HuH-7.5 (cell line): ENCODE measurements at places on chromosomes 4 and X.
A peak's percentile ranks its signal among the peaks of the same experiment; 100 is the strongest.

- no peak for DNase-seq
Measured at GRCh38 chr4:153499005-153499404, 32.8 kb downstream of the TMEM131L start.

DNA sequence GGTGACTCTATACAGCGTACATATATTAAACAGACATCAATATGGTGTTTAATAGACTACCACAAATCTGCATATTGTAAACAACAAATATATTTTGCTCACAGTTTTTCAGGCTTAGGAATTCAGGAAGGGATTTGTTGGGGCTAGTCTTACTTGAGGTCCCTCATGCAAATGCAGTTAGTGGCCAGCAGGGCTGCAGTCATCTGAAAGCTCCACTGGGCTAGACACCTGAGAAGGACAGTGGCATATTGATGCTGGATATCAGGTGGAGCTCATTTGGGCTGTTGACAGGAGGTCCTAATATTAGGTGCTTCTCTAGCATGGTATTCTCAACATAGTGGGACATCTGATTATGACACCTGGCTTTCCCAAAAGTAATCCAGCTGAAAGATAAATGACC is 493.8 kb upstream of the PABPC4L start:
- no peak for DNase-seq

- no peak for DNase-seq
Measured at GRCh38 chr4:28287831-28288233, 1427.2 kb downstream of the STIM2 start.

DNA sequence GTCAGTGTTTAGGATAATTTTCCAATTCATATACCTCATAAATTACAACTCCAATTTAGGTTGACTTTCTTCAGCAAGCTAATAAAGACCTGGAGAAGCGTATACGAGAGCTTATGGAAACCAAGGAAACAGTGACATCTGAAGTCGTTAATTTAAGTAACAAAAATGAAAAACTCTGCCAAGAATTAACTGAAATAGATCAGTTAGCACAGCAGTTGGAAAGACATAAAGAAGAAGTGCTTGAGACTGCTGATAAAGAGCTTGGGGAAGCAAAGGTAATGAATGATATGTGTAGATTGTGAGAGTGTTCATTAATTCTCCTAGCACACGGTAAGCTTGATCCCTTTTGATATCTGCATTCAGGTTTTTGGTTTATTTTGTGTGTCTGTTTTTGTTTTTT is 16.8 kb downstream of the CEP135 start:
- DNase-seq: no peak

DNA sequence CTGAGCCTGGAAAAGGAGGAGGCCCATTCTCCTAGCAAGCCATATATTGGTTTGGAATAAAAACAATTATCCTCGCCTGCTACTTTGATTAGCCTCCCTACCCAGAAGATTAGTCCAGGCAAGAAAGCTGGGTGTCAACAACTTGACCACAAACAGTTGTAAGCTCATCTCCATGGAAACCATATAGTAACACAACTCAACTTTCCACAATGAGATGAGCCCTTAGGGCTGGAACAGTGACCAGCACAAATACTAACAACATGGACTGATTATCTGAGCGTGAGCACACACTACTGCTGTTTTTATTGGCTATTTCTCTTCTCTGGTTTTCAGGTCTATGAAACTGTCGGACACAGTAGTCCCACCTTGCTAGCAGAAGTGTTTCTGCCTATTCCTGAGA is 80.8 kb downstream of the CC2D2A start:
- no peak for DNase-seq

DNA sequence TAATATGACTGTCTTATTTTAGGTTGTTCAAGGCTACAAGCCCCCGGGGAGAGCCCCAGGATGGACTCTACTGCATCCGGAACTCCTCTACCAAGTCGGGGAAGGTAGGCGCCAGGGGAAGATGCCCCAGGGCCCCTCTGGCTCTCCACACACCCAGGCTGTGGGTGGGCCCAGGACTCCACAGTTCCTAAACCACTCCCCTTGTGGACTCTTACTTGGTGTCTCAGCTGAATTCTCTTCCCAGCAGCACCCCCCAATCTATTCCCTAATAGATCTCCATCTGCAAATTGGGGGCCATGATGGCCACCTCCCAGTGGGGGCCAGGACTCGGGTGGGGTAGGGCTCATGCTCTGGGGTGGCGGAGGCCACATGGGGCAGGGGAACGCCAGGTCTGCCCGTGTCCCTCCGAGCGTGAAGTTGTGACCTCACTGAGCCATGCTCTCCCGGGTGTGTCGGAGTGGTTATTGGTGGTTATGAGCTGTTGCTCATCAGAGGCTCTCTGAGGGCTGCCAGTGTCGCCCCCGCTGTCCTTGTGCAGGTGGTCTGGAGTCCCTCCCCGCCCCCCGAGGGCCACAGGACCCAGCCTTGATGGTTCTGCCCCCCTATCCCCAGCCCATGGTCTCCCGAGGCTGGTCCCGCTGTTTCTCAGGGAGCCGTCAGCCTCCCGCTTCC is 11.2 kb upstream of the ADD1 start:
- DNase-seq: peak; percentile 5

GRCh38 chr4:154608361-154609252 is 3.8 kb downstream of the FGG start:
- no peak for DNase-seq

- DNase-seq: no peak
Measured at GRCh38 chr4:107578321-107578720, 141.7 kb downstream of the PAPSS1 start.

DNA sequence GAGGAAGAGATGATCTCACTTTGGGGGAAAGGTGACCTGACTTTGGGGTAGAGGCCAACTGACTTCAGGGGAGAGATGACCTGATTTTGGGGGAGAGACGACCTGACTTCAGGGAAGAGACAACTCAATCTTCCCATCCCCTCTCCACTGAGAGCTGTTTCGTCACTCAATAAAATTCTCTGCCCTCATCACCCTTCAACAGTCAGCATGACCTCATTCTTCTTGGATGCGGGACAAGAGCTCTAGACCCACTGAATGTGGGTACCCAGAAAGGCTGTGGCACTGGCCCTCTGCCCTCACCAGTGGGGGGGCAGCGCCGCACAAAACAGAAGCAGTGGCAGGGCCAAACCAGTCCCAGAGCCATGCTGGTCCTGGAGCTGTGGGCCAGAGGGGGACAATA is 34.6 kb downstream of the ATXN3L start:
- no peak for DNase-seq

DNA sequence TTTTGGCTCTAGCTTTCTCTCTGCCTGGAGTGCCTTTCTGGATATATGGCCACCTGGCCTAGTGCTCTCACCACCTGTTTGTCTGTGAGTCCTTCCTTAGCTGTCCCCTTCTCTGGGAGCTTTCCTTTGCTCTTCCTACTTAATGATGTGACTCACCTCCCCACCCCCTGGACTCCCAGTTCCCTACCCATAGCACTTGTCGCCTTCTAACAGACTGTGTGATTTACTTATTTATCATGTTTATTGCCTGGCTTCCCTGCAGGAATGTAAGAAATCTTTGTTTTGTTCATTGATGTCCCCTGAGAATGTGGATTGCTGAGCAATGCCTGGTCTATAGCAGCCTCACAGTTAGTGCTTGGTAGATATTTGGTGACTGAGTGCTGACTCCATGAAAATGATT is 18.9 kb downstream of the ADD1 start:
- DNase-seq: no peak

DNA sequence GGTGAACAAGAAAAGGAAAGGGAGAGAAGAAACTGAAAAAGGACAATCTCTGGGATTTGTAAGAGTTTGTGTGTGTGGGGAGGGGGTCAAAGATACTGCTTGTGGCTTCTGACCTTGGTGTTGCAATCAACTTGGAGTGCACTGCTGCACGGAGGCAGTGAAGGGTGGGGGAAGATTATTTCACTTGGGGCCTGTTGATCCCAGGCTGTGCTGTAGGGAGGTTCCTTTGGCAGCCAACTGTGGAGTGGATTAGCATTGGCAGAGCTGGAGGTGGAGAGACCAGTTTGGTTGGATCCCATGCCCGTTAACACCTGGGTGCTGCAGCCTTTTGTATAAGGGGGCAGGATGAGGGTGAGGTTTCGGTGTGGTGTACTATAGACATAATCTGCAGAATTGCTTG is 38.2 kb downstream of the AFF1 start:
- DNase-seq: peak; percentile 18

DNA sequence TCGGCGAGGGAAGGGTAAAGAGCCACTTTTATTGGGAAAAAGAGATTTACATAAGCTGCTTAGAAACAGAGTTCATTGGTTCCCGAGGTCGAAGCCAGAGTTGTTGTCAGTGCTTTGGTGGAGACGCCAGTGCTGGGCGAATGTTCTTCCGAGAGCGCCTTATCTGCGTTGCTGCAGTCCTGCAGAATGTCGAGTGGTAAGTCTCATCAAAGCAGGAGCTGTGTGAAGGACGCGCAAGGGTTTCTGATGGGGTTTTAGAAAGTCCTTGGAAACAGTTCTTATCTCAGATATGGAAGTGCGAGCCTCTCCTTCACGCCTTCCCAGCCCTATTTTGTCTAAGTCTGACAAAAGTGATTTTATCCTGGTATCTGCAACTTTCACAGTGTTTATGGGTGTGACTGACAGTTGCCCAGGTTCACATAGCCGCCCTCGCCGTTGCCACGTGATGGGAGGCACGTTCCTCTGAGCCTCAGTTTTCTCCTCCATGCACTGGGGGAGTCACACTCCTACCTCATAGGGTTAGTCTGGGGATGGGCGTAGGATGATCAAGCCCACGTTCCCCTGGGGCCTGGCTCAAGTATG is 47.3 kb upstream of the NSG1 start:
- DNase-seq: no peak

GRCh38 chr4:138595731-138596460 is 353.7 kb upstream of the SLC7A11 start:
- DNase-seq: no peak
